RCC 7860 (cell line): ENCODE measurements at places on chromosomes 4 and X.
A peak's percentile ranks its signal among the peaks of the same experiment; 100 is the strongest.

- DNase-seq: no peak
These were observed 124.6 kb upstream of the NAP1L5 start for GRCh38 chr4:88822034-88822789.

DNA sequence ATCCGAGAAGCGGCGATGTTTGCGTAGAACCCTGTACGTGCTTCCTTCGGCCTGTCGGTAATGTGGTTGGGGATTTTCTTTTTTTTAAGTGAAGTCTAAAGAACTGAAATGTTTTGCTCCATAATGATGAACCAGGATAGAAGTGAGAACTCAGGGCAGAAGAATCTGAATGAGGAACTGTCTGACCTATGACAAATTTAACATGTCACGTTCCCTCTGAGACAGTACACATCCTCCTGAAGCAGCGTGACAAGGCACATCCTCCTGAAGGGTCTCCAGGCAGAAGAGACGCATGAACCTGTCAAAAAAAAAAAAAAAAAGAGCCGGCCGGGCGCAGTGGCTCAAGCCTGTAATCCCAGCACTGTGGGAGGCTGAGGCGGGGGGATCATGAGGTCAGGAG, 6.2 kb downstream of the CSF2RA start:
- DNase-seq: no peak

- no peak for DNase-seq
These were observed 57.1 kb downstream of the COMMD8 start for GRCh38 chr4:47406408-47406807.

DNA sequence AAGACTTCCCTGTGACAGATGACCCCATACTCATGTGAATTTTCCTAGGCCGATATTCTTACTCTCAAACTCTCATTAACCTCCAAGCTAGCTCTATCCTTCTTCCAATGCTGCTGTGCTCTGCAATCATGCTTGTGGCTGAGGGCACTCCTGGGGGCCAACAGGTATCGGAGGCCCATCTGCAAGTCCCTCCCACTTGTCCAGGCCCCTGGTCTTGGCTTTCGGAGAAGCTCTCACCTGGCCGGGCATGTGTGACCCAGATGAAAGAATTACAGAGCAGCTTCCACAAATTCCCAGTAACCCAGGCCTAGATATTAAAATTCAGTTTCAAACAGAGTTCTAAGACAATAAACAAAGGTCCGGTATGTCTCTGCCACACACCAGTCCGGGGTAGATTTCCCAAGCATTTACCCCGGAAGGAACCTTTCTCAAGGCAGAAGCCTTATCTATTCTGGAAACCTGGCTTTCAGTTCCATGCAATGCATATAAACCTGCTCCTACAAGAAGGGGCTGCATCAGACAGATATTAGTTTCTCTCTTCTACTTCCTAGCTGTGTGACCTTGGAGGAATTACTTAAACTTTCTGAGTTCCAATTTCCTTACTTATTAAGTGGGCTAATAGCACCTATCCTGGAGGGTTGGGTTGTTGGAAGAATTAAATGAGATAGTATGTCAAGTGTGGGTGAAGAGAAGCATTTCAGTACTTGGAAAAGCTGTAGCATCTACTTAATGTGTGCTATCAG, 270.8 kb downstream of the PTTG2 start:
- no peak for DNase-seq

- DNase-seq: peak; percentile 88
These were observed 33.2 kb upstream of the OCIAD2 start for GRCh38 chr4:48939785-48940184.

DNA sequence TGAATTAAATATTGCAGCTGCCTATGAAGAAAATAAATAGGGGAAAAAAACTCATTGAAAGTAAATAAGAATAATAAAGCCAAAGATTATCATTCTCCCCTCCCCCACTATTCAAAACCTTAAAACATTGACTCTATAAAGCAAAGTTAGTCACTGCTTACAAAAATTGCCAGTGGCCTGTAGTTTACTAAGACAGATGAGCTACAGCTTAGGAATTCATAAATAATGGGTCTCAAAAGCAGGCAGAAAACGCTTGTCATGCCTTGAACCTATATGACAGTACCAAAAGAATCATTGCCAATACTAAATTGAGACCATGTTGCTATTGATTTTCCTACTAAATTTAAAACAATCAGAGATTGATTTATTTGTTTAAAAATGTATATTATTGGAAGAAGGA, 78.9 kb downstream of the SLC10A7 start:
- no peak for DNase-seq
